ENCODE measurements at places on chromosomes 1 and 21.

GRCh38 chr1:24584171-24584647 is 28.3 kb downstream of the NCMAP start:
- no peak for DNase-seq

- no peak for DNase-seq
Measured at GRCh38 chr1:13646521-13646920, 53.5 kb upstream of the PRDM2 start.

GRCh38 chr1:68745451-68745850 is 248.6 kb upstream of the DEPDC1 start:
- DNase-seq = no peak

- no peak for DNase-seq
Measured at GRCh38 chr1:152517237-152517811, 3.0 kb downstream of the CRCT1 start.

DNA sequence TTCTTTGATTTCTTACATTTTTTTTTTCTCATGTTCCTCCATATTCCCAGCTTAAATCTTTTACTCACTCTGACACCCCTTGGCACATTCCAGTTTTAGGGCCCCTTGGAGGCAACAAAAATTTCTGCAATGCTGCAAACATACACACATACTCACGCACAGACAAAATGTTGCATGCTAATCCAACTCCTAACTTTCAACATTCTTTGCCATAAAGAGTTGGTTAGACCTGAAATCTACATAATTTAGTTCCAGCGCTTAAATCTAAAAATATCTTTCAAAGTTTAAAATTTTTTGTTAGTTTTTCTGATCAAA is 103.9 kb downstream of the PTPN14 start:
- DNase-seq = no peak

- DNase-seq = no peak
Measured at GRCh38 chr1:44568128-44568900, 106.0 kb downstream of the TMEM53 start.

DNA sequence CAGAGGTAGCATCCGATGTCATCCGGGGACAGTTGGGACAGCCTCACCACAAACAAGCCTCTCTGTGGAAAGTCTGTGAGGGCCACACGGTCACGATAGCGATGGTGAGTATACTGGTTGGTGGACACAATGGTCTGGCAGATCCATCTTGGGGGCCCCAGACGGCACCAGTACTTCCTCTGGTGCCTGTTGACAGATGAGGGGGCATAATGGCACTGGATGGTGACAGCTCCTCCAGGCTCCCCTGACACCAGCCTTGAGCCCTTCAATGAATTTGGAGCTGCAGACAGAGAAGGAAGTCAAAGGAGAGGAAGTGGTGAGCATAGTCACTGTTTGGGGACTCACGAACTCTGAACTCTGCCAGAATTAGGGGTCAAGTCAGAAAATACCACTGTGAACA is 8.0 kb downstream of the FCAMR start:
- DNase-seq = no peak

GRCh38 chr1:10528066-10529014 is 53.6 kb downstream of the PEX14 start:
- no peak for DNase-seq

DNA sequence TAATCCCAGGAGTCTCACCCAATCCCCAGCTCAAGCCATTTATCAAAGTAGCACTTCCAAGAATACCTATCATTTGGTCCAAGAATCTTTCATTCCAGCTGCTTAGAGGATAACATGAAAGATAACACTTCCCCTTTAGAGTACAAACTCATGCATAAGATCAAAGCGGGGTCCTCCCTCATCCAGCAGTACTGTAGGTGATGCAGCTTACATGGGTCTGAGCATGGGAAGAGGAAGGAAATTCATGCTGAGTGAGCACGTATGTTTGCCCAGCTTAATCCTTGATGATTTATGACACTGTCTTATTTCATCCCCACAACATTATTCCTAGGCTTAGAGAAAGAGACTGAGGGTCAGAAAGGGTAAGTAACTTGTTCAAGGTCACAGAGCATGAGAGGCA is 167.1 kb upstream of the GJB5 start:
- no peak for DNase-seq

GRCh38 chr1:26094677-26095383 is 16.8 kb upstream of the PDIK1L start:
- no peak for DNase-seq

- no peak for DNase-seq
Measured at GRCh38 chr1:170674239-170674638, 10.3 kb downstream of the PRRX1 start.

DNA sequence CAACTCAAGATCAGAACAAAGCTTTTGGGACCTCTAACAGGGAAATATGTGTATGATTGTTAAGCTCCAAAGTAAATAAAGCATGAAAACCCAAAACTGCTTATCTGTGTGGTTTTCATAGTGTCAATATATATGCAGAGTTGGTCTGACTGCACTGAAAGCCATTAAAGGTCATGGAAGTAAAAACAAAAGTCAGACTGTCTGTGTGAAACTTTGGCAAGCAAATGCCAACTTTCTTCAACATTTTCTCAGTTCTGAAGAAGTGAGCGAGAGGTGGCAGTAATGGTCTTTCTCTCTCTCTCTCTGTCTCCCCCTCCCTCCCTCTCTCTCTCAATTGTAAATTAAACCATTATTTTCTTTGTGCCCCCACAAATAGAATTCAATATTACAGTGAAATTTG is 100.1 kb upstream of the S1PR1 start:
- DNase-seq = no peak

DNA sequence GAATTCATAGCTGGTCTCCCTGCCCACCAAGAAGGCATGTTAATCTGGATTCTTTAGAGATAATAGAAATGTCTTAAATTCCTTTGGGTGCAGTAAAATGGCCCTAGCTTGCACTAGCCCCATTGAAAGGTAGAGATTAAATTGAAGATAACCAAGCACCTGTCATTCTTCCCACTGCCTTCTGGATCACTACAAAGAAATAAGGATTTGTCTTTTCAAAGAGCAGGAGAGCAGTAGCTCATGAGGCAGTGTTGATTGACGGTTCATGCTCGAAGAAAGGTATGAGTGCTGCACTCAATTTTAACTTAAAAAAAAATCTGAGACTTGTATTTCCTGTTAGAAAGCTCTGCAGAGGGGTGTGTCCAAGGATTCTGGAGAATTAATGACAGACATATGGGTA is 74.9 kb upstream of the F3 start:
- no peak for DNase-seq

DNA sequence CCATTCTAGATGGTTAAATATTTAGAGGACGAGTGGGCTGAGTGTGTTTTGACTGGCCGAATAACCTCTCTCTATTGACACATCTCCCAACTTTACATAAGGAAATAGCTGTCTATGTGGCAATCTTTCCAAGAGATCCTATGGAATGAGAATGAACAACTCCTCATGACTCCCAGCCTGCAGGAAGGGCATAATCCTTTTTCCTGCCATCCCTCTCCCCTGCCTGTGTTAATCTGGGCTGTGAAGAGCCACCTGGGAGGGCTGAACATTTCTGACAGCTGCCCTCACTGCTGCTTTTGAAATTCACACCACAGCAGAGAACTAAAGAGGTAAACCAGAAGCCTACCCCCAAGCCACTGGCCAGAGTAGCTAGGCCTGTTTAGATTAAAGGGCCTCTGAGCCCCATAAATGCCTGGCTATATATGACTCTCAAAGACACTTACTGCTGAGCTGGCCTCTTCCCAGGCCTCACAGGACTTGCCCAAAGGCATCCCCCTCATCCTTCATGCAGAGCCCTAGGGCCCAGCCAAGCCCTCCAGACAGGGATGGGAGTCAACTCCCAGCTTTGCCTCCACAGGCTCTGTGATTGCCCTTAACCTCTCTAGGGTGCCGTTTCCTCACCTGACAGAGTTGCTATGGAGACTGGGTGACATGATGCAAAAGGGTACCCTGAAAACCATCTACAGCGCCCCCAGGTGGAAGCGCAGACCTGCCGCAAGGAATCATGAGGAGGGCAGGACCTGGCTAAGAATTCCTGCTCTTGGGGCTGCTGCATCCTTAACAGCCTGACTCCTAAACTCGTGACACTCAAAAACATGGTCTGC is 42.0 kb upstream of the LDLRAP1 start:
- DNase-seq = no peak

DNA sequence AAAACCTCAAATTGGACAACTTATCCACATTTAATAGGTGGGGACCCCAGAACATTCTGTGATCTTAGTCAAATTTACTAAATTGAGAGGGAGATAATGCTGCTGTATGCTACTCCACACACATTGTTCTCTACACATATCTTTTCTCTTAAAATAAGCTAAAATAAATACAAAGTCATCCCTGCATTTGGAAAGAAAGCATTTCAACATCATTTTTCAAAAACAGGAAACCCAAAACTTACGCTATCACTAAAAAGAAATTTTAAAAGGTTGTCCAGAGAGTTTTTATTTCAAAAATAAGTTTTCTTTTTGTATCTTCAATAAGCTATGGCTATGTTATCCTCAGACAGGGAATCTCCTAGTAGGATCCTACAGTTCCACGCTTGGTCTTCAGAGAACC is 19.5 kb upstream of the OR6N2 start:
- DNase-seq = no peak

DNA sequence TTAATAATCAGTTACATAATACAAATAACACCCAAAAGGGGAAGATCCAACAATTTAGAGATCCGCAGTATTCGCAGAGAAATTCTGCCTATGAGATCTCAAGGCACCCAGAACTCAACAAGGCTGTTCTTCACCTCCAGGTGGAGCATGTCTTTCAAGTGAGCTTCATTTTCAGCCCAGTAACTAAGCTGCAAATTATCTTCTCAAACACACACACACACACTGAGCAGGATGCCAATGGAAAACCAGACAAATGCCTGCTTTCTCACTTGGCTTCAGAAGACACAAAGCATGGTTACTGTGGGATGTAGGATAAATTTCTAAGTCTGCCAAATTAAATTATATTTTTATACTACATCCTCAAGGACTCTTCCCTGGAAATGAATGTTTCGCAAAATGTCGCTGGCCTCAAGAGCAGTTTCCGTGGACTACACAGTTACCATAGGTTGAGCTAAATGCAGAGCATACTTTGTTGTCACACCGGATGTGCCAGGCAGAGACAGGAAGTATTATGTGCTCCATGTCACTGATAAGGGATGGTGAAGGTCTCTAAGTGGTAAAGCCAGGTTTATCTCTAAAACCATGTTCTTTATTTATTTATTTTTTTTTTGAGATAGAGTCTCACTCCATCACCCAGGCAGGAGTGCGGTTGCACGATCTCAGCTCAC is 30.3 kb downstream of the UBR4 start:
- no peak for DNase-seq

DNA sequence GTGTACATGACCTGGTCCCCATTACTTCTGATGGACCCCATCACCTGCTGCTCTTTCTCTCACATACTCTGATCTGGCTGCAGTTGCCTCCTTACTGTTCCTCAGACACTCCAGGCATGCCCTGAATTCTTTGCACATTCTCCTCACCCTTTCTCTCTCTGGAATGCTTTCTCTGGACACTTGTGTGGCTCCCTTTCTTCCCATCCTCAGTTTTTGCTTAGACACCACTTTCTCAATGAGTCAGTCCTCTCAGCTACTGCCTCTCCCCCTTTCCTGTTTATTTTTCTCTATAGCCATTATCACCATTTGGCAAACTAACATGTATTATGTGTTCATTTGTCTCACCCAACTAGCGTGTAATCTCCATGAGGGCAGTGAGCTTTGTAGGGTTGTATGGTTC is 28.1 kb downstream of the PLXNA2 start:
- DNase-seq = no peak

DNA sequence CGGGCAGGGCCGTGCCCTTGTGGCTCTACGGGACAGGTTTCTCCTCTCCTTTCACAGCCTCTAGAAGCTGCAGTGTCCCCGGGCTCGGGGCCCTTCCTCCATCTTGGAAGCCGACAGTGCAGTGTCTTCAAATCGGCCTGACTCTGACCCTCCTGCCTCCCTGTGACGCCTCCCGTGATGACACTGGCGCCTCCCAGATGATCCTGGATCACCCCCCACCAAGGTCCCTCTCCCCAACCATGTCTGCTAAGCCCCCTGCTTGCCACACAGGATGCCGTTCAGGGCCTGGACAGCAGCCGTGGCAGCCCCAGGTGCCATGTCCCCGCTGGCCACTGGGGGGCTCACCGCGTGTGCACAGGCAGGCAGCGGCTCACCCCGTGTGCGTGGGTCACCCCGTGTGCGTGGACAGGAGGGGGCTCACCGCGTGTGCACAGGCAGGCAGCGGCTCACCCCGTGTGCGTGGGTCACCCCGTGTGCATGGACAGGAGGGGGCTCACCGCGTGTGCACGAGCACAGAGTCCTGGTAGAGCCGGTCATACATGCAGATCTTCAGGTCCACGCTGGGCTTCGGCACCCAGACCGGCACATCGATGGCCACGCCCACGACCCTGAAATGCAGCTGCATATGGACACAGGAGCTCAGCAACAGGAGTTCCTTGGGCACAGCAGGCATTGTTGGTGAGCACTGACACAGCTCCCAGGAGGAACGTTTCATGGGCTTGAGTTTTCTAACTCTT is 24.9 kb upstream of the TMEM52 start:
- peak; percentile 47 for DNase-seq

- no peak for DNase-seq
Measured at GRCh38 chr1:111101854-111102642, 37.8 kb downstream of the DRAM2 start.

DNA sequence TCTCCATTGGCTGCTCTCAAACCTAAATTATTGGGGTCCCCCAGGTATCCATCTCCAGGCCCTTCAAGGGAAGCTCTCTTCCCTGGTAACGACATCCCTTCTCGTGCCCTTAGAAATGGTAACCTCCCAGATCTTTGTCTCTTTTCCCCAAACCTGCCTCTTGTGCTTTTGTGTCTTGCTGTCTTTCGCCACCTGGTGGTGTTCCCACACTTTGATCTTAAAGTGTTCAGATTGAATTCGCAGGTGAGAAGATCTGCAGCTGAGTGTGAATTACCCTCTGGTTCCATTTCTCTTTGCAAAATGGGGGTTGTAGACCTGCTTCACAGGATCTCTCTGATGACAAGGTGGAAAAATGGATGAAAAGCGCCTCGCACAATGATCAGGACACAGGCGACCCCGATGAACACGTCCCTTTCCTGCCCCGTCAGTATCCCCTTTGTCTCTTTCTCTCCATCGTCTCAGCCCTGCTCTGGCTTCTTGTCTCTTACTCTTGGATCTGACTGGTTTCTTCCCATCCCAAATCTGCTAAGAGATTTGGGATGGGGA is 53.1 kb downstream of the DOP1B start:
- DNase-seq = peak; percentile 51

- peak; percentile 36 for DNase-seq
Measured at GRCh38 chr1:31699341-31699891, 4.4 kb downstream of the COL16A1 start.

- no peak for DNase-seq
Measured at GRCh38 chr21:16588433-16588860, 858.7 kb downstream of the USP25 start.

DNA sequence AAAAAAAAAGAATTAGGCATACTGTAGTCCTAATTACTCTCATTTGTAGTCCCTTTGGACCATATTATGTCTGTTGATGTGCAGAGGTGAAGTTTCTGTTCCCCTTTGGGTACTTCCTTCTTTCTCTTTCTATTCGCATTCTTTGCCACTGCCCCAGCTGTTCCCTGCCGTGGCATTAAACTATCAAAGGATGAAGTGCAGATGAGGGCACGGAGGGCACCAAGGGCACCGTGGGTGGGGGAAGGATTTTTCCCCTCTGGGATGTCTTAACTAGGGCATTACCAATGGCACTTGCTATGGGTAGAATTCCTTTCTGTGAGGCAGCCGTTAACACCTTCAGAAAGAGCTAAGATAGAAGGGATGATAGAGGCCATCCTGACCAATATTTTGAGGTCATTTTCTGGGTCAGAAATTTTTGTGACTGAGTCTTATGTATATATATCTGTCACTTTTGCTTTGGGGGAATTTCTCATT is 4.9 kb upstream of the MAPKAPK2 start:
- DNase-seq = no peak

Data from naive thymus-derived CD4-positive, alpha-beta T cell (primary cell).